ENCODE measurements at places on chromosomes 7 and 10. TPM values are rescaled to one million over a fixed set of nuclear protein-coding genes. Genes with fewer than 3 reads are reported as not detected.

GRCh38 chr10:30000802-30001571, 58.4 kb downstream of the JCAD start:
- H3K4me1 ChIP-seq, result peaks cover 14% of the 10 kb centered on the region
- no peak for DNase-seq
- H3K36me3 ChIP-seq, result no peaks in the 10 kb centered on the region
- H3K27ac ChIP-seq, result no peak overlapping the region

- H3K27ac ChIP-seq, result no peak overlapping the region
- H3K4me1 ChIP-seq, result no peaks in the 10 kb centered on the region
These were observed 490.8 kb downstream of the TNS3 start for GRCh38 chr7:47091141-47091540.

Gene CXCL12
- total RNA-seq, result 64.3 TPM

Gene PSAP
- 397 TPM for total RNA-seq

Gene CRYGN
- 1.6 TPM for total RNA-seq

GRCh38 chr10:77532068-77532467, 105.5 kb downstream of the KCNMA1 start:
- H3K27me3 ChIP-seq, result no peaks in the 10 kb centered on the region
- no peaks in the 10 kb centered on the region for H3K36me3 ChIP-seq
- no peak for DNase-seq
- H3K4me1 ChIP-seq, result peaks cover 47% of the 10 kb centered on the region
- H3K27ac ChIP-seq, result no peak overlapping the region
- H3K4me3 ChIP-seq, result no peak overlapping the region

DNA sequence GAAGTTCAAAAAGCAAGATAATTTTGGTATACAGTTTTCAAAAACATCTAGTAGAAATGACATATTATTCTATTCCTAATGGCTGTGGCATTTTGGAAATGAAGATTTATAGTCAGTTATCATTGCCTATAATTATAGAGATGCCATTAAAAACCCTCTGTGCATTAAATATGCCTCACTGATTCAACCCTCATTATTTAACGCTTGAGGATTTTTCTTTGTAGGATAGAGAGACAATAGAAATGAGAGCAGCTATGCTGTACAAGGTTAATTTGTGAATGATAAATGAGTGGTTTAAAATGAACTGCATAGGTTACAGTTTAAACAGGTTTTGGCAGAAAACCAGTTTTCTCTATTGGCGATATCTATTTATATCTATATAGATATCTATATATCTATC, 32.2 kb upstream of the SEMA3A start:
- no peak overlapping the region for H3K27ac ChIP-seq
- H3K4me3 ChIP-seq, result no peak overlapping the region
- H3K4me1 ChIP-seq, result peaks cover 69% of the 10 kb centered on the region
- no peaks in the 10 kb centered on the region for H3K27me3 ChIP-seq
- DNase-seq, result no peak
- H3K36me3 ChIP-seq, result no peaks in the 10 kb centered on the region

DNA sequence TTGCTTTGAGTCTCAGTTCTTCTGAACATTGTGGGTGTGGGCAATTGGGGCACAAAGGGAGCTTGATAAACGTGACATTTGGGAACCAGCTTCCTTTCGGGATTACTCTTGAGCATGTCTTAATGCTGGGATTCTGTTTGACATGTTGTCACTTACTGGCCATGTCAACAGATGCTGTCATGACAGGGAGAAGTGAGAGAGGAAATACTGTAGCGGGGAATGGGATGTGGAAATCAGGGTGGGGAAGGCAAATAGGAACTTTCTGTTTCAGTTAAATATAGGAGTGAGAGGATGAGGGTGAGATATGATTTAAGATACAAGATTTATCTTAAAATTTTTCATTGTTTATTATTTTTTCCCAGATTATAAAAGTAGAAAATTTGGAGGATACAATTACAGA, 83.9 kb downstream of the SEC23IP start:
- no peaks in the 10 kb centered on the region for H3K27me3 ChIP-seq
- H3K27ac ChIP-seq, result no peak overlapping the region
- H3K4me1 ChIP-seq, result no peaks in the 10 kb centered on the region
- H3K36me3 ChIP-seq, result no peaks in the 10 kb centered on the region

- no peaks in the 10 kb centered on the region for H3K36me3 ChIP-seq
- DNase-seq, result no peak
- no peaks in the 10 kb centered on the region for H3K27me3 ChIP-seq
- no peak overlapping the region for H3K4me3 ChIP-seq
- peaks cover 17% of the 10 kb centered on the region for H3K4me1 ChIP-seq
These were observed 79.7 kb downstream of the FOXL3 start for GRCh38 chr7:369476-370258.

DNA sequence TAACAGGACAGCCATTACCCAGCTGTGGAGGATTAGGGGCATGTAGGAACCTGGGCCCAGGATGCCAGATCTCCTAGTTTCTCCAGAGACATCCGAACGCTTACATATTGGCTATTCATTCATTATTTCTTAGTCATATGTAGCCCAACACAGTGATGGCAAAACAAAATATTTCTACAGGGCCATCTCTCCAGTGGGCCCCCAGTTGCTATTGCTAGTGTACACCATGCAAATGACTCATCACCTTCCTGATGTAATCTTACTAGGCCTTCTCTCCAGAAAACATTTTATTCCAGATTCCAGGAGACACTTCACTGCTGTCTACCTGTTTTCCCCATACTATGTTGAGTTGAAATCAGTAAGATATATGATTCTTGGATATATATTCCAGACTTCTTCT, 201.7 kb downstream of the PLXDC2 start:
- H3K4me1 ChIP-seq, result peaks cover 33% of the 10 kb centered on the region
- no peak overlapping the region for H3K4me3 ChIP-seq
- H3K27ac ChIP-seq, result no peak overlapping the region
- H3K36me3 ChIP-seq, result peaks cover 12% of the 10 kb centered on the region

Gene MKI67
- total RNA-seq, result 96.5 TPM

- no peaks in the 10 kb centered on the region for H3K4me1 ChIP-seq
- H3K27me3 ChIP-seq, result no peaks in the 10 kb centered on the region
- H3K27ac ChIP-seq, result no peak overlapping the region
These were observed 90.9 kb downstream of the TPST1 start for GRCh38 chr7:66296001-66296521.

Gene IFIT1B
- total RNA-seq, result not detected

Gene FAM241B
- total RNA-seq, result 28.9 TPM

- no peaks in the 10 kb centered on the region for H3K36me3 ChIP-seq
- no peak for DNase-seq
- no peak overlapping the region for H3K4me3 ChIP-seq
- H3K4me1 ChIP-seq, result no peaks in the 10 kb centered on the region
These were observed 409.8 kb upstream of the ZMIZ1 start for GRCh38 chr10:78658645-78659597.

DNA sequence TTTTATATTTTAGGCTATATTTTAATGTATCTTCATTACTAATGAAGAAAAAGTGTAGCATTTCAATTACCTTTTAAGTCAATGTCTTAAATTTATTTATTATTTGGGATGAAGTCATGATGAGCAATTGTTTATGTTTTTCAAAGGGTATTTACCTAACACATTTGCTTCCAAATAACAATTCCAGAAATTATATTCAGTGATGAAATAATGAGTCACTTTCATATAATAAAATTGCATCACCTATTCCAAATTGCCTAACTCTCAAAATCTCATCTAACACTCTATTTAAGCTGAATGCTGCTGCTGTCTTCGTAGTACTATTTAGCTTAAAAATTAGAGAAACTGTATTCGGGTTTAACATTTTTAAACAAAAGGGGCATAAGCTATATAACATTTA, 97.7 kb downstream of the PRKG1 start:
- no peaks in the 10 kb centered on the region for H3K36me3 ChIP-seq
- H3K4me1 ChIP-seq, result peaks cover 19% of the 10 kb centered on the region
- no peak overlapping the region for H3K27ac ChIP-seq
- no peak for DNase-seq
- no peaks in the 10 kb centered on the region for H3K27me3 ChIP-seq

DNA sequence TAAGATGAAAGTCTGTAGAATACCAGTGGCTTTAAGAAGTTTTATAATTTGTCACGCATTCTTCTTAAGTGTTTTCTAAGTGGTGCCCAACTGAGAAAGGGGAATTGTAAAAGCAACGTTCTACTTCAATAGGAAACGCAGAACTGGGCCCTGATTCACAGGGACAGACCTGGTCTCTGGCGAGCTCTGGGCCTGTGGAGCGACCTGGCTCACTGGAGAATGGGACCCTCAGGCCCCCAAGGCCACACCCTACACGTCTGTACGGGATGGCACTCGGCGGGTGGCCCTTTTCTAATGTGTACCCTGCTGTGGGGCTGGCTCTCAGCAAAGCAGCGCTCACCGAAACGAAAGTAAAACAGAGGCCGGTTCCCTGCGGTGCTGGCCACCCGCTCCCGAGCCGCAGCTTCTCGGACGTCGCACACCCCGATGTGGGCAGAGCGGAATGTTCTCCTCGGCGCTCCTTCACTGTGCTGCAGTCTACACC, 205.0 kb downstream of the DIP2C start:
- peaks cover 17% of the 10 kb centered on the region for H3K27me3 ChIP-seq
- DNase-seq, result peak; percentile 58
- no peaks in the 10 kb centered on the region for H3K36me3 ChIP-seq

DNA sequence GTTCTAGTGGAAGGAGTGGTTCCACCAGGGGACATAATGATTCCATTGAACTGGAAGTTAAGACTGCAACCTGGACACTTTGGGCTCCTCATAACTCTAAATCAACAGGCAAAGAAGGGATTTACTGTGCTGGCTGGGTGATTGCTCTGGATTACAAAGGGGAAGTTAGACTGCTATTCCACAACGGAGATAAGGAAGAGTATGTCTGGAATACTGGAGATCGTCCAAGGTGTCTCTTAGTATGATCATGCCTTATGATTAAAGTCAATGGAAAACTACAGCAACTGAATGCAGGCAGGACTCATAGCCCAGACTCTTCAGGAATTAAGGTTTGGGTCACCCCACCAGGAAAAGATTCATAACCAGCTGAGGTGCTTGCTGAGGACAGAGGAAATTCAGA, 310.6 kb upstream of the MGMT start:
- DNase-seq, result no peak
- no peak overlapping the region for H3K4me3 ChIP-seq
- H3K27ac ChIP-seq, result no peak overlapping the region
- no peaks in the 10 kb centered on the region for H3K27me3 ChIP-seq
- peaks cover 10% of the 10 kb centered on the region for H3K4me1 ChIP-seq

DNA sequence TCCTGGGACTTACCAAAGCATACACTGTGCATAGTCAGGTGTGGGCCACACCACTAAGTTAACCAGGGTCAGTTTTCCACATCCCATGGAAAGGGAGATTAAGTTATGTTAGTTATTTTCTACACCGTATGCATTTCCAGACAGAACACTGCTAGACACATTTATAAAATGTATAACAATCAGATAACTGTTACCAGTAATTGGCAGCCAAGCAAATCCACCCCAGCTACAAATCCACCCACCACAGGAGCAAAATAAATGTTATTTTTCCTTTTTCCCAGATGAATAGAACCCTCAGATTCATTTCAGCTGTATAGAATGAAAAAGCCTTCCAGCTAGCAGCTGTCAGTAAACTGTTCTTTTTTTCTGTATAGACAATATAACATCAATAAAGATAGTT, 256.9 kb upstream of the FZD1 start:
- no peaks in the 10 kb centered on the region for H3K27me3 ChIP-seq
- H3K36me3 ChIP-seq, result no peaks in the 10 kb centered on the region
- H3K4me1 ChIP-seq, result peaks cover 3% of the 10 kb centered on the region
- no peak for DNase-seq
- no peak overlapping the region for H3K4me3 ChIP-seq

DNA sequence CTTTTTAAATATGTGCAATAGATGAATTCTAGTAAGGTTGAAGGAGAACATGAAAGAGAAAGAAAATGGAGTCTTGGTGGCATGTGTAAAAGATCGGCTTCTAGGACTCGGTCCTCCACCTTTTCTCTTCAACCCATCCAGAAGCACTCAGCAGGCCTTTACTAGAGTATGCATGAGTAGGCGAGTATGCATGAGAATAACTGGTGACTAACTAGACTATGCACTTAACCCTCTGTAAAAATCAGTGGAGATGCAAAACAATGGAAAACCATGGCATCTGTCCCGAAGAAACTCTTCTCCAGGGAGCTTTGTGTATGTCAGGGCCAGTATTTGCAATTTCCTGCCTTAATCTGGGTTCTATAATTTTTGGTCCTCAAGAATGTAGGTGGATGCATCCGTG, 40.0 kb upstream of the GRB10 start:
- no peak overlapping the region for H3K4me3 ChIP-seq
- H3K4me1 ChIP-seq, result peaks cover 33% of the 10 kb centered on the region
- no peak overlapping the region for H3K27ac ChIP-seq
- no peaks in the 10 kb centered on the region for H3K27me3 ChIP-seq
- DNase-seq, result no peak

- H3K36me3 ChIP-seq, result peaks cover 10% of the 10 kb centered on the region
- H3K4me3 ChIP-seq, result no peak overlapping the region
- no peak for DNase-seq
These were observed 30.6 kb upstream of the PFKFB3 start for GRCh38 chr10:6171881-6172695.

Gene CLDN15
- 6.5 TPM for total RNA-seq

Gene MACC1
- total RNA-seq, result 14.6 TPM

DNA sequence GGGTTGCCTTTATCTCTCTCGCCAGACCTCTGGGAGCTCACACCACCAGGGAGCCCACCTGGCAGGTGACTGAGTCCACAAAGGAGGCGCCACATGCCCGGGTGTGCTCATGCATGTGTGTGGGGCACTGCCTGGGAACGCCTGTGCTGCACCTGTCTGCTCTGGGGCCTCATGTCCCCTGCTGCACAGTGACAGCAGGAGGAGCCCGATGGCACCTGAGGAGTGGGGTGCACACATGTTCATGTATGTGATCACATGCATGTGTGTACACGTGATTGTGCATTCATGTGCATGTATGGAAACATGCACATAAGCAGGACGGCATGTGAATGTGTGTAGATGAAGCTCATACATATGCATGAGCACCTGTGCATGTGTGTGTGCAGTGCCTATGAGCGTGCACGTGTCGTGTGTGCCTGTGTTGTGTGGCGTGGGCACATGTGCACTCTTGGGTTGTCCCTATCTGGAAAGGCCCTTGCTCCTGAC, 22.0 kb downstream of the YKT6 start:
- no peaks in the 10 kb centered on the region for H3K27me3 ChIP-seq
- no peaks in the 10 kb centered on the region for H3K36me3 ChIP-seq
- no peak overlapping the region for H3K4me3 ChIP-seq
- H3K27ac ChIP-seq, result no peak overlapping the region
- H3K4me1 ChIP-seq, result peaks cover 22% of the 10 kb centered on the region
- no peak for DNase-seq

Gene AOC1
- total RNA-seq, result 0.23 TPM

GRCh38 chr7:259191-259505, 30.8 kb upstream of the FOXL3 start:
- H3K27ac ChIP-seq, result no peak overlapping the region
- no peaks in the 10 kb centered on the region for H3K4me1 ChIP-seq
- peaks cover 78% of the 10 kb centered on the region for H3K36me3 ChIP-seq
- H3K4me3 ChIP-seq, result no peak overlapping the region

Gene DLX6
- total RNA-seq, result 0.09 TPM

Gene SPDYE2
- 0.15 TPM for total RNA-seq

Measured in WTC11 (cell line).